Right renal pelvis (tissue), 4 donors: ENCODE measurements at places on chromosomes 13 and 19. TPM values are rescaled to one million over a fixed set of nuclear protein-coding genes. Genes with fewer than 3 reads are reported as not detected.

GRCh38 chr13:99258946-99259345 lies 767 bp upstream of the GPR18 start:
- DNase-seq, result no peak

Gene ZNF296
- polyA plus RNA-seq, result 0.94 TPM

Gene ZNF583
- 11.1 TPM for polyA plus RNA-seq

Gene SCAF1
- polyA plus RNA-seq, result 33.9 TPM

GRCh38 chr13:28313579-28313978 lies 175.2 kb downstream of the PAN3 start:
- DNase-seq, result no peak

GRCh38 chr19:56137405-56137804 lies 3.7 kb upstream of the ZNF444 start:
- no peak for DNase-seq

DNA sequence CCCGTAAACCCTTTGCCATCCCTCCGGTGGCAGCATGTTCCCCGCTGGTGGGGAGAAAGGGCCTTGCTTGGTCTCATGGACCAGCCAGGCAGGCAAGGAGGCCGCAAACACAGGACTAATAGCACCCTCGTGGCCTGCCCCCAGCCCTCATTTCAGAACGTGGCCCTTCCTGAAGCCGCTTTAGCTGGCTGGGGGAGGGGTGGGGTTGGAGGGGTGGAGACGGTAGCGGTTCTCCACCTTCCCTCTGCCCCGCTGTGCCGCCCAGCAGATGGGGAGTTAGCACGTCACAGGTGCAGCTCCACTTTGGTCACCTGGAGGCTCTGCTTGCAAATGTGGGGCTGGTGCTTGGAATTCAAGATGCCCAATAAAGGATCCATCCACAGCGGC lies 59.3 kb upstream of the URI1 start:
- DNase-seq, result no peak

GRCh38 chr13:24216176-24216575 lies 55.7 kb downstream of the SPATA13 start:
- no peak for DNase-seq

Gene EDNRB
- polyA plus RNA-seq, result 89.8 TPM

Gene MBD3L4
- not detected for polyA plus RNA-seq

Gene LAIR1
- polyA plus RNA-seq, result 5.6 TPM

Gene WTIP
- 37.3 TPM for polyA plus RNA-seq

GRCh38 chr13:79901336-79901735 lies 420.4 kb downstream of the NDFIP2 start:
- DNase-seq, result no peak
